Esophagus squamous epithelium (tissue), 5 donors: ENCODE measurements at places on chromosomes 2 and 18.

DNA sequence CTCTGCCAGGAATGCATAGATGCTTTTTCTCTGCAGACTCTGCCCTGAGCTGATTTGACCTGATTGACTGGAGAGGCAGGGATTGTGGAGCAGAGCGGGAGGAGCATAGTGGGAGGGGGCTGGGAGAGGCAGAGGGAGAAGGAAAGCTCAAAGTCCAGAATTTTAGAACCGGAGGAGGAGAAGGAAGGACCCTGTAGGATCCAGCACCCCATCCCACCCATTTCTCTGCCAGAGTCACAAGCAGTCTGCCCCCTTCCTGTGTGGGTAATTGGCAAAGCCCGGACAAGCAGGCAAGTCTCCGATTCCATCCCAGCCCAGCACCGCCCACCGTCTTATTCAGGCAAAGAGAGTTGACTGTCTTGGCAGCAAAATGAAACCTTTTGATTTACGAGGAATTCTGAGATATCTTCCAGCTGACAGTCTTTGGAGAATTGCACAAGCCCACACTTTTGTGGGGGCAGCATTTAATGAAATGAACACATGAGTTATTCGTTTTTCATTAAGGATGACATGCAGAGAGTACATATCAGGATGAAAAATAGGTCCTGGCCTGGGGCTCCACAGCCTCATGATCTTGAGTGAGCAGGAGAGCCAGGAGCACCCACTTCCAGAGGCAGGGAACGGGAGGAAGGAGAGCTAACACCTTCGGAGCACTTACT is 103.1 kb downstream of the MCFD2 start:
- H3K27ac ChIP-seq: peak overlapping the region; percentile 71
- no peak for DNase-seq
- no peaks in the 10 kb centered on the region for H3K36me3 ChIP-seq
- no peak overlapping the region for H3K4me3 ChIP-seq
- H3K4me1 ChIP-seq: no peaks in the 10 kb centered on the region

GRCh38 chr2:150464270-150464669 is 23.2 kb downstream of the RND3 start:
- H3K4me1 ChIP-seq: no peaks in the 10 kb centered on the region
- no peak for DNase-seq
- H3K4me3 ChIP-seq: no peak overlapping the region

DNA sequence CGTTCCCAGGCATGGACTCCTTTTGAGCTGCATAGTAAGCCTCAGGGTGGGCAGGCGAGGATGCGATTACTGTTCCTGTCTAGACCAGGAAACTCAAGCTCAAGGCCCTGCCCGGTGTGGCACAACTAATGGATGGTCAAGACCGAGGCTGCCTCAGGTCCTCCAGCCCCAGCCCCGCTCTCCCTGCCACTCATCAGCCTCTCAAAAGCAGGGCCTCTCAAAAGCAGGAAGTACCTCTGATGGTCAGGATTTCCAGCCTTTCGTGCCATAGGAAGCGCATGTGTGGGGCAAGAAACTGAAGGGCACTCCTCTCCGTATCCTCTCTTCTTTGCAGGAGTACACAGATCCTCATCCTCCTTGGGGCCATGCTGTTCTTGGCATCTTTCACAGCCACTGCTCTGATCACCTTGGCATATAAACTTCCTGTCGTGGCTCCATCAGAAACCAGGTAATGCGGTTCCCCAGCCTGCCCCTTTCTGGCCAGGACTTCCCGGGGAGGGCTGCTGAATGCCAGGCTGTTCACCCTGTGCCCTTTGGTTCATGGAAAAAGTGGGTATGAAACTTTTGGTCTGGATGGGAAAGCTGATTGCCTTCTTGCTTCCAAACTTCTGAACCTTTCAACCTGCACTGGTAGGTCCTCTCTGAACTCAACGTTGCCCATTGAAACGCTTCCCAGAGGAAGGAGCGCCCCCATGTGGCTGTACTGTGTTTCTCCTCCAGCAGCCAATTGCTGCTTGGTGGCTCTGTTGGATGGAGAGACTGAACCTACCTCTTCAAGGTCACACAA is 82.8 kb upstream of the SEC11C start:
- H3K36me3 ChIP-seq: no peaks in the 10 kb centered on the region
- no peak overlapping the region for H3K27ac ChIP-seq
- H3K4me1 ChIP-seq: no peaks in the 10 kb centered on the region
- H3K4me3 ChIP-seq: no peak overlapping the region
- no peak for DNase-seq

GRCh38 chr2:3692375-3692774 is 11.0 kb upstream of the DCDC2C start:
- H3K4me1 ChIP-seq: no peaks in the 10 kb centered on the region
- H3K36me3 ChIP-seq: no peaks in the 10 kb centered on the region
- H3K27me3 ChIP-seq: peaks cover 3% of the 10 kb centered on the region

GRCh38 chr2:20737505-20737904 is 70.6 kb downstream of the GDF7 start:
- DNase-seq: no peak
- no peaks in the 10 kb centered on the region for H3K27me3 ChIP-seq
- H3K27ac ChIP-seq: no peak overlapping the region
- H3K36me3 ChIP-seq: no peaks in the 10 kb centered on the region
- H3K4me3 ChIP-seq: no peak overlapping the region

DNA sequence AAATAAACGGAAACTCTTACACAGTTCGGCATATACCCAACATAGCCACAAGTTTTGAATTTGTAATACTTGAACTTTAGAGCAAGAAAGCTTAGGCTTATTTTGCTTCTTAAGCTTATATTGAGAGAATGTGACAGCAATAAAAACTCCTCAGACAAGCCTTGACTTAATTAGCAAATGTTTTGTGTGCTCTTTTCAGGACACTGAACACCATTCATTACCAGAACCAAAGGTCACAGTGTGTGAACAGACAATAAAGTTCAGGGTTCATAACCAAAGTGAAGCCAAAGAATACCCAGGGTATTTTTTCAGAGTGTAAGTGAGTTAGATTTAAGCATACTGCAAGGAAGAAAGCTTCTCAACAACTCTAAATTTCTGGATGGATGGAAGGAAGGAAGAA is 605.8 kb downstream of the METTL4 start:
- H3K36me3 ChIP-seq: no peaks in the 10 kb centered on the region
- DNase-seq: no peak
- H3K27ac ChIP-seq: no peak overlapping the region
- H3K4me1 ChIP-seq: no peaks in the 10 kb centered on the region
- H3K27me3 ChIP-seq: no peaks in the 10 kb centered on the region
- H3K4me3 ChIP-seq: no peak overlapping the region

DNA sequence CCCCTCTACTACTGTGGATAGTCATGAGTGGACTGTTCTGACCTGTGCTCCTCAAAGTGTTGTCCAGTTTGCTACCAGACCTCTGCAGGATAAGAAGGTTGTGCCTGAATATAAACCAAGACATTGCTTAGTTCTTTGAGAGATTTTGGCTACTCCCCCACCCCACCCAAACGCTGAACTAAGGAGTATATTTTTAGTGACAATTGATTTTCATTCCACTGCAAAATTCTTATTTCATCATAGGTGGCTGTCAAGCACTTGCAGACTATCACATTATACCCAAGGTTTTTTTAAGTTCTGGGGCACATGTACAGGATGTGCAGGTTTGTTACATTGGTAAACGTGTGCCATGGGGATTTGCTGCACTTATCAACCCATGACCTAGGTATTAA is 13.4 kb downstream of the DUSP19 start:
- H3K36me3 ChIP-seq: no peaks in the 10 kb centered on the region
- no peaks in the 10 kb centered on the region for H3K4me1 ChIP-seq
- no peaks in the 10 kb centered on the region for H3K27me3 ChIP-seq
- no peak overlapping the region for H3K27ac ChIP-seq
- DNase-seq: no peak

GRCh38 chr18:50721451-50722120 is 98.2 kb downstream of the MRO start:
- H3K4me1 ChIP-seq: no peaks in the 10 kb centered on the region
- no peaks in the 10 kb centered on the region for H3K36me3 ChIP-seq
- no peak overlapping the region for H3K27ac ChIP-seq
- no peak for DNase-seq
- H3K27me3 ChIP-seq: no peaks in the 10 kb centered on the region
- H3K4me3 ChIP-seq: no peak overlapping the region

- no peaks in the 10 kb centered on the region for H3K27me3 ChIP-seq
- no peak for DNase-seq
- H3K36me3 ChIP-seq: no peaks in the 10 kb centered on the region
- H3K4me1 ChIP-seq: peaks cover 64% of the 10 kb centered on the region
- no peak overlapping the region for H3K27ac ChIP-seq
- no peak overlapping the region for H3K4me3 ChIP-seq
These were observed 54.0 kb downstream of the MEIS1 start for GRCh38 chr2:66488946-66489345.

DNA sequence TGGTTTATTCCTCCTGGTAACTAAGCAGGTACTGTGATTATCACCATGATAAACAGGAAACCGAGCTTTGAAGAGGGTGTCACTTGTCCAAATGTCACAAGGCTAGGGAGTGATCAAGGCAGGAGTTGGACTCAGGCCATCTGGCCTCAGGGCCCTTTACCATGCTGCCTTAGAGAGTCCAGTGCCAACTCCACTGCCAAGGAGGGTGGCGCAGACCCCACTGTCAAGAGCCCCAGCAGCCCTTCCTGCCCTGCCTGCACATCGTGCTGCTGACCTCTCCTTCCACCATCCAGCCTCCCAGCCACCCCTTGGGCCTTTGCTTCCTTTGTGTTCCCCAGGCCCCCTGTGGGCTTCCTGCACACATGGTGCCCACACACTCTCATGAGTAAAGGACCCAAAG is 48.3 kb downstream of the TNS1 start:
- peak overlapping the region; percentile 92 for H3K27ac ChIP-seq
- H3K27me3 ChIP-seq: no peaks in the 10 kb centered on the region
- no peaks in the 10 kb centered on the region for H3K36me3 ChIP-seq

- H3K27me3 ChIP-seq: no peaks in the 10 kb centered on the region
- H3K4me3 ChIP-seq: no peak overlapping the region
- H3K36me3 ChIP-seq: no peaks in the 10 kb centered on the region
- DNase-seq: no peak
These were observed 71.7 kb downstream of the NCAPH start for GRCh38 chr2:96407041-96407918.

GRCh38 chr2:120867290-120868241 is 131.9 kb downstream of the GLI2 start:
- no peak for DNase-seq
- peaks cover 59% of the 10 kb centered on the region for H3K27me3 ChIP-seq
- H3K4me3 ChIP-seq: peak overlapping the region; percentile 12

GRCh38 chr2:239167011-239167673 is 233.7 kb downstream of the HDAC4 start:
- no peaks in the 10 kb centered on the region for H3K27me3 ChIP-seq
- H3K4me1 ChIP-seq: no peaks in the 10 kb centered on the region
- H3K36me3 ChIP-seq: peaks cover 15% of the 10 kb centered on the region
- no peak overlapping the region for H3K4me3 ChIP-seq

GRCh38 chr2:145918951-145919350 is 1399.0 kb upstream of the ZEB2 start:
- no peaks in the 10 kb centered on the region for H3K27me3 ChIP-seq
- no peak overlapping the region for H3K27ac ChIP-seq
- no peak overlapping the region for H3K4me3 ChIP-seq
- DNase-seq: no peak

- H3K4me3 ChIP-seq: no peak overlapping the region
- H3K27me3 ChIP-seq: no peaks in the 10 kb centered on the region
- H3K27ac ChIP-seq: no peak overlapping the region
- H3K36me3 ChIP-seq: no peaks in the 10 kb centered on the region
These were observed 686.5 kb upstream of the CDH2 start for GRCh38 chr18:28863396-28863795.

DNA sequence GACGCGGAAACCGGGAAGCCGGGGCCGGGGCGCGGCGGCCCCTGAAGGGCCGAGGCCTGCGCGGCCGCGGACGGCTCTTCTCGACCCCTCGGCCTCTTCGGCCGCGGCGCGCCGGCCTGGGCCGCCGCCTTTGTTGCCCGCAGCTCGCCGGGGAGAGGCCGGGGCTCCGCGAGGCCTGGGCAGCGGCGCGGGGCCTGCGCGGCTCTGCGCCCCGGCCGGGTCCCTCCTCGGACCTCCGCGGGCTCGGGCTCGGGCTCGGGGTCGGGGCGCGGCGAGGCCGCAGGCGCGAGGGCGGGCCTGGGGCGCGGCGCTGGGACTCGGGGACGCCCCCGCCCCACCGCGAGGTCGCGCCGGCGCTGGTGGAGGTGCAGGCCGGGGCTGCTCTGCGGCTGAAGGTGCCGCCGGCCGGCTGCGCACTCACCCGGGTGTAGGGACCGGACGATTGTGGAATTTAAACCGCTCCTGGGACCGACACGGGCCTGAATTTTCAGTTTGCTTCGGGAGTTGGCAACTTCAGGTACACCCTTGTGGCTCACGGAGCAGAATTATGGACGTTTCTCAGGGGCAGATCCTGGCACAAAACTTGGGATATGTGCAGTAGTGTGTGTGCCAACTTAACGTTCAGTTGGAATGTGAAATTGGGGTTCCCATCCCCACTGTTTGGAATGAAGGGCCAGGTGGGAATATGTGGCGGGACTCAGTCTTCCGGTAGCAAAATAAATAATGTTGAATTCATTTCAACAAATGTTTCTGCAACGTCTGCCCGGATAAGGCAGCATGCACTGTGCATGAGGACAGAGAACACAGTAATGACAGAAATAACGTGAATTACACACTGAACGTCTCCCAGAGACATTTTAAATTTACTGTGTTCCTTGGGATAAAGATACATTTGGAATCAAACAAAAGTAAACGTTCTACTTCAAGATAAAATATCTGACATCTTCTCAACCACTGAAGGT is 787 bp downstream of the SOCS6 start:
- H3K27me3 ChIP-seq: no peaks in the 10 kb centered on the region
- no peaks in the 10 kb centered on the region for H3K36me3 ChIP-seq
- H3K27ac ChIP-seq: peak overlapping the region; percentile 92
- no peaks in the 10 kb centered on the region for H3K4me1 ChIP-seq

- no peak for DNase-seq
- no peak overlapping the region for H3K4me3 ChIP-seq
- no peak overlapping the region for H3K27ac ChIP-seq
- H3K36me3 ChIP-seq: peaks cover 38% of the 10 kb centered on the region
- peaks cover 12% of the 10 kb centered on the region for H3K4me1 ChIP-seq
These were observed 135.6 kb downstream of the SMAD7 start for GRCh38 chr18:48815179-48815515.

GRCh38 chr2:101677658-101678057 is 19.8 kb upstream of the MAP4K4 start:
- H3K36me3 ChIP-seq: no peaks in the 10 kb centered on the region
- H3K27me3 ChIP-seq: no peaks in the 10 kb centered on the region
- no peak for DNase-seq
- no peak overlapping the region for H3K4me3 ChIP-seq

DNA sequence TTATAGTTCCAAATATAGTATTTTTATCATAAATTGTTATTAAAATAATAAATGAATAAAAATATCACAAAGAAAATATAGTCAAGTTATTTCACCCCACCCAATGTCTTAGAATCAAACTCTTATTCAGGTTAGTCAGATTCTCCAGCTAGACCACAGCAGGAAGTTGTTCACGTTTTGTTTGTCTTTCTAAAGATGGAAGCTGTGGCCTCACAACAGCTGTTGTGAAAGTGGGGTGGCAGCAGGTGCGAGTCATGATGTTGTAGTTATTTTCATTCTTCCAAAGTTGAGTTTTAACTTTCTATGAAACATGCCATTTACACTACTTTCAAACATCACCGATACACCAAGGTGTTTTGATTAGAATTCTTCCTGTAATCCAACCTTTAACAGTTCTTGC is 272.9 kb downstream of the SLC8A1 start:
- H3K27ac ChIP-seq: no peak overlapping the region
- no peaks in the 10 kb centered on the region for H3K4me1 ChIP-seq
- no peaks in the 10 kb centered on the region for H3K36me3 ChIP-seq
- no peaks in the 10 kb centered on the region for H3K27me3 ChIP-seq

- H3K4me3 ChIP-seq: no peak within 1 kb of the TSS
- no peak within 1 kb of the TSS for H3K27ac ChIP-seq
- no peaks in the 10 kb centered on the region for H3K4me1 ChIP-seq
- no peaks in the 10 kb centered on the region for H3K27me3 ChIP-seq
- H3K36me3 ChIP-seq: no peaks in the 10 kb centered on the region
These were observed at the start of gene NEB for GRCh38 chr2:151733771-151734672. Gene NEB (minus strand): TSS chr2:151734476. CDS start chr2:151733156, 1,320 bp downstream.
